ENCODE measurements at places on chromosomes 4 and X.

DNA sequence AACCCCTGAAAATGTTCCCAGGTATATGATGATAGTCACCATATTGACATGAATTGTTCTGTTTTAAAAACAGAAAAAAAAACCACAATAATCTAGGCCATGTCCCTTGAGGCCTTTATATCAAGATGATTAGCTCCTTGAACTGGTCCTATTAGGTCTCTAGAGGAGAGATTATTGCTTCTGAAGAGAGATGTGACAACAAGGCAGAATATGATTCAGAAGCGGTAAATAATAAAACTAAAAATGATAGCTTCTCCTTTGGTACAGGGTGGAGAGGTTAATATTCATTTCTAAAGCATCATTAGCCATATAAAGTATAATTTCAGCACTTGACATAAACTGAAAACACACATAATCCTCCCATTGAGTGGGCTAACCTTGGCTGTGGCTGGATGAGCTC lies 25.8 kb downstream of the TLR8 start:
- DNase-seq, result no peak

GRCh38 chr4:186221624-186222023 lies 5.7 kb upstream of the KLKB1 start:
- no peak for DNase-seq

- DNase-seq, result peak; percentile 40
Observed at GRCh38 chr4:110619463-110620247, 3.2 kb downstream of the PITX2 start.

GRCh38 chrX:63809173-63809572 lies 24.2 kb upstream of the ARHGEF9 start:
- no peak for DNase-seq

- no peak for DNase-seq
Observed at GRCh38 chr4:48058617-48059530, 42.3 kb downstream of the NIPAL1 start.

- DNase-seq, result no peak
Observed at GRCh38 chr4:155506745-155507144, 130.0 kb upstream of the MAP9 start.

- no peak for DNase-seq
Observed at GRCh38 chr4:118175506-118175905, 141.2 kb downstream of the NDST3 start.

GRCh38 chrX:139052461-139052860 lies 340.9 kb upstream of the FGF13 start:
- DNase-seq, result no peak

GRCh38 chr4:2806390-2807355 lies 13.8 kb downstream of the SH3BP2 start:
- no peak for DNase-seq

- DNase-seq, result peak; percentile 32
Observed at GRCh38 chr4:145066063-145066501, 31.9 kb downstream of the ANAPC10 start.

- DNase-seq, result no peak
Observed at GRCh38 chr4:2361366-2362265, 56.8 kb downstream of the ZFYVE28 start.

DNA sequence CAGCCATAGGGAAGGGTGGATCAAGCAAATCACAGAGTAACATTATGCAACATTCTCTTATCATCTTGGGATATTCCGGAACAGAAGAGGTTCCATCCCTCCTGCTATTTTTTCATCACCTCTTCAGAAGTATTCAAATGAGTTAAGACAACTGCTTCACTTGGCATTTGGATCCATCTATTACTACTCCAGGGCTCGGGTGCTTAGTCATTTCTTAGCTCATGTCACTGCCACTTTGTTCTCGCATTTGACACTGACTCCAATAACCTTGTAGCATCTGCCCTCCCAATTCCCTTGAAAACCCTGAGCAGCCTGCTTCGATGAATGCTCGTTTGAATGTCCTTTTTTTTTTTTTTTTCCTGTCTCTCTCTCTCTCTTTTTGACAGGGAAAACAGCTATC lies 114.9 kb downstream of the PPARGC1A start:
- DNase-seq, result no peak

GRCh38 chrX:56564164-56564885 lies 898 bp downstream of the UBQLN2 start:
- no peak for DNase-seq

GRCh38 chr4:34176609-34177008 lies 2067.7 kb downstream of the ARAP2 start:
- DNase-seq, result no peak
